Upper lobe of right lung (tissue), 1 donor: ENCODE measurements at places on chromosomes 1 and 21.

- no peak for DNase-seq
Measured at GRCh38 chr1:179440971-179441370, 75.2 kb downstream of the AXDND1 start.

- DNase-seq = no peak
Measured at GRCh38 chr1:9435153-9435636, 104.1 kb upstream of the SLC25A33 start.

GRCh38 chr1:9886092-9886742, 23.9 kb downstream of the CTNNBIP1 start:
- no peak for DNase-seq

GRCh38 chr1:59674595-59674994, 140.2 kb upstream of the HOOK1 start:
- DNase-seq = no peak

DNA sequence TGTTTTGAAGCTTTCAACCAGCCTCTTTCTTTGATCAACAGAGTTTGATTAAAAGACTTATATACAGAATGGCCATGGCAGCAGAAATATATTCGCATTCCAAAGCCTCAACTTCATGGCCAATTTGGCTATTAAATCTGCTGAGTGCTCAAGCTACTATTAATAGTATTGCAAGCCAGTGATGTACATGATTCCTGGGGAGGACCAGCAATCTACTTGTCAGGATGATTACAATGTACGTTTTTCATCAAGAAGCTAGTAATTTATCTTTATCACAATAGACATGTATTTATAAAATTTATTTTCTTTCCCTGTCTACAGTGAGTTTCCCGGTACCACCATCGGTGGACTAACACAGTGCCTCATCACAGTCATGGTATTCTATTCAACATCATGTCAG, 515.5 kb downstream of the AMY1C start:
- no peak for DNase-seq

GRCh38 chr1:154906621-154907081, 29.9 kb downstream of the PMVK start:
- peak; percentile 16 for DNase-seq

- DNase-seq = no peak
Measured at GRCh38 chr1:222772996-222773379, 36.0 kb downstream of the FAM177B start.

DNA sequence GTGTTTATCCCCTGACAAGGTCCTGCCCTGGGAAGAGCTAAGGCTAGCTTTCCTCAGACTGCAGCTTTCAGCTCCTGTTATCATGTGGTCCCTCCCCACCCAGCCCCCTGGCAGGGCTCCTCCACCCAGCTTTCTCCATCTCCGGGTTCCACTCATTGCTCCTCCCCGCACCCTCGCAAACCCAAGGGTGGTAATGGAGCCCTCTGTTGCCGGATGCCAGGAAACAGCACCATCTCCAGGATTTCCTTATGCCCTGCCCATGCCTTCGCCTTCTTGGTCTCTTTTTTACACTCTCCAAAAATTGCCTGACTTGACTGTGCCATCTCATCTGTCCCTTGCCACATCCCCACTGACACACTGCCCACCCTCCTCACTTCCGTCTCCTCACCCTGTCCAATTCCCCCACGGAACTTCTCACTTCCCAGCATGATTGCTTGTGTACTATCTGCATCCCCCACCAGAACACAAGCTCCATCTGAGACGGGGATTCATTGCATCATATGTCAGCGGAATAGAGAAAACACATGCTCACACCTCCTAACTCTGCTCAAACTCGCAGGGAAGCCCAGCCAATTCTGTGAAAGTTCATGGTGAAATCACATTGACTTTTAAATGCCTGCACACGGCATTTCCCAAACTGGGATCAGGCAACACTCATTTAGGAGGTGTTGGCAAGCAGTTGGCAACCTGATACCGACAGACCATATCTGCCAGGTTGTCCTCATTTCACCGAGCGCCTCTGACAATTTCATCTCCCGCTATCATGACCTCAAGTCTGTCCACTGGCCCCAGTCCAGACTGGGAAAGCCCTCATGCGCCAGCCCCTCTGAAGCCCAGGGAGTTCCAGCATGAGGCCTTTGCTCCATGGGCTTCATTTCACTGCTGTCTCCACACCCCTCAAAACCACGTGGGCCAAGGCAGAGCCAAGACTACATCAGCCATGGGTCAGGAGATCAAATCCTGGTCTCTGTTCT, 201.1 kb downstream of the MATN1 start:
- no peak for DNase-seq

GRCh38 chr1:40316595-40317393, at the start of gene COL9A2:
Gene COL9A2 (minus strand): TSS chr1:40317286. CDS start chr1:40317197, 89 bp downstream.
- no peak for DNase-seq

DNA sequence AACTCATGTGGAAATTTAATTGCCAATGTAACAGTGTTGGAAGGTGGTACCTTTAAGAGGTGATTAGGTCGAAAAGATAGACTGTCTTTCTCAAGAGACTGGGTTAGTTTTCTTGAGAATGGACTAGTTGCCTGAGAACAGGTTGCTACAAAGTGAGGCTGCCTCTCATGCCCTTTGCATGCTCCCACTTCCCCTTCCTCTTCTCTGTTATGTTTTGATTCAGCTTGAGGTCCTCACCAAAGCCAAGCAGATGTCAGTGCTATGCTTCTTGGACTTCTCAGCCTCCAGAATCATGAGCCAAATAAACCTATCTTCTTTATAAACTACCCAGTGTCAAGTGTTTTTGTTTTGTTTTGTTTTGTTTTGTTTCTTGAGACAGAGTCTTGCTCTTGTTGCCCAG, 187.0 kb upstream of the RUNX1 start:
- no peak for DNase-seq

DNA sequence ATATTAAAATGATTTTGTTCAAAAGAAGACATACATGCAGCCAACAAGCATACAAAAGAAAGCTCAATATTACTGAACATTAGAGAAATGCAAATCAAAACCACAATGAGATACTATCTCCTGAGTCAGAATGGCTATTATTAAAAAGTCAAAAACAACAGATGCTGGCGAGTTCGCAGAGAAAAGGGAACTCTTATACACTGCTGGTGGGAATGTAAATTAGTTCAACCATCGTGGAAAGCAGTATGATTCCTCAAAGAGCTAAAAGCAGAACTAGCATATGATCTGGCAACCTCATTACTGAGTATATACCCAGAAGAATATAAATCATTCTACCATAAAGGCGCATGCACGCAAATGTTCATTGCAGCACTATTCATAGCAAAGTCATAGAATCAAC, 126.0 kb upstream of the HMCN1 start:
- no peak for DNase-seq

DNA sequence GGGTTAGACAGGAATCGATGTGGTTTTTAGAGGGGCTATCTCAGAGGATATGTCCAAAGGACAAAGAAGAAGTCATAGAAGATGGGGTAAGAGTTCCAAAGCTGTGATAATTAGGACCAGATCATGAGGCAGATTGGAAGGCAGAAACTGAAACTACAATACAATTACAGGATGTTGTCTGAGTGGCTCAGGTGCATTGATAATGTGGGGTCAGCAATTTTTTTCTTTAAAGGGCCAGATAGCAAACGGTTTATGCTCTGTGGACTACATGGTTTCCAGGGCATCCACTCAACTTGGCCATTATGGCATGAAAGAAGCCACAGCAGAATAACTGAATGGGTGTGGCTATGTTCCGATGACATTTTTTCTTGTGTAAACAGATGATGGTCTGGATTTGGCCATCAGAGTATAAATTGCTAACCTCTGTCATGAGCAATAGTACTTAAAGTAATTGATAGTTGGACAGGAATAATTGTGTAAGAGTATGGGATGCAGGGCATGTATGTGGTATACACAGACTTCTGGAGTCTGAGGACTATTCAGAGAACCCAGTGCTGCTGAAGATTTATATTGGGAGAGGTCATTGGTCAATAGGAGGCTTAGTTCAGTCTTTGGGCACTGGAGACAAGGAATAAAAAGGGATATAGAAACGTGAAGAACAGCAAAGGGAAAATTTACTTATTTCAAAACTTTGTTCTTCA, 198.4 kb upstream of the ADGRL4 start:
- DNase-seq = no peak

DNA sequence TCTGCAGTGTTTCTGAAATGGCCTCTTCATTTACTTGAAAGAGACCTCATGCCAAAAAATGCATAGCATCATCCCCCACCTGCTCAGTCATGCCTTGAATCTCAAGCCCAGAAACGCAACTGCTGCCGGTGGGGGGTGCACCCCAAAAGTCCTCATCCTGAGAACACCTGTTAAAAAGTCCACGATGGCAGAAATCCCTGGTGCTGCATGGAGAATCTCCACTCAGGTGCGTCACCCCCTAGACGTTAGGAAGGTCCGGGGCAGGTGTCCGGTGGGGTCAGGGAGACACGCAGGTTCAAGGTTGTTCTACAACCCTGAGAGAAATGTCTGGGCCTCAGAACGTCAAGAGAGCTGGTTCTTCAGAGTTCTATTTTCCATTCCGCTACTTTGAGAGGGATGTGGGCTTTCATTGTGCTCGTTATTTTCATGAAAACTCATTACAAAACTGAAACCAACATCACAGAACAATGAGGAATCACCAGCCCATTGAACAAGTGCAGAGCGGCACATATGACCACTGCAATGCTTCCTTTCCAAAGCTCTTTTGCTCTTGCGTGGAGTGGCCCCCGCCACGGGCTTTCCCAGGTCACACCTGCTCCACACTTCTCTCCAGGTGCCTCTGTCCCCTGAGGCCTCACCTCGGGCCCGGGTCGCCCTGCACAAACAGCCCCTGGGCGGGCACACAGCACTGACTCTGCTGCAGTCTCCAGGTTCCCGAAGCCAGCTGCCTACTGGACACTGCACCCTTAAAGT, 201.9 kb downstream of the TOMM20 start:
- DNase-seq = no peak

DNA sequence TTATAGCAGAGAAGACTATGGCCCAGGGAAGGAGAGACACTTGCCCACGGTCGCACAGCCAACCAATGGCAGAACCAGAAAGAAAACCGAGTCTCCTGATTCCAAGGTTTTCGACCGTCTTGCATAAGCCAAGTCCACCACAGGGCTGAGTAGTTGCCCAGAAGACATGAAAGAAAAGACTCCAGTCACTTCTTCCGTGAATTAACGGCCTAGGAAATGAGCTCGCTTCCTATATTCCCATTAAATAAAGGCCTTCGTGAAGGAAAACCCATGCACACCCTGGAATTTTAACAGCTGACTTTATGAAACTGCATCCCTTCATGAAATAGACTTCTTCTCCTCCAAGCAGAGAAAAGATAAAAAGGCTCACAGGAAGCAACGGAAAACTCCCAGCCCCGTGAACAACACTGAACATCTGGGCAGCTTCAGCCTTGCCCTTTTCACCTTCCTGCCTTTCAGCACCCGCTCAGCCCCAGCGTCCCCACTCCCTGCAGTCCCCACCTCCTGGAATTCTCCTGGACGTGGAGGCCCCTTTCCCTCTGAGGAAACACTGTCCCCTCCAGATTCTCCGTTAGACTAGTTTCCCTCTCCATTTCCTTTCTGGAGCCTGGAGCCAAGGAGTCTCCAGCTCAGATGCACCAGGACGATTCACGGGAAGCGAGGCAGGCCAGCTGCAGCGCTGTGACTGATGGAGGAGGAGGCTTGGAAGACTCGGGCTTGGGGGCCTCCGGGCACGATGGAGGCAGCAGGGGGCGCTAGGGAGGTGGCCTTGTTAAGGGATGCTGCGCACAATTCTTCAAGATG, 2.7 kb upstream of the MYOC start:
- DNase-seq = no peak

DNA sequence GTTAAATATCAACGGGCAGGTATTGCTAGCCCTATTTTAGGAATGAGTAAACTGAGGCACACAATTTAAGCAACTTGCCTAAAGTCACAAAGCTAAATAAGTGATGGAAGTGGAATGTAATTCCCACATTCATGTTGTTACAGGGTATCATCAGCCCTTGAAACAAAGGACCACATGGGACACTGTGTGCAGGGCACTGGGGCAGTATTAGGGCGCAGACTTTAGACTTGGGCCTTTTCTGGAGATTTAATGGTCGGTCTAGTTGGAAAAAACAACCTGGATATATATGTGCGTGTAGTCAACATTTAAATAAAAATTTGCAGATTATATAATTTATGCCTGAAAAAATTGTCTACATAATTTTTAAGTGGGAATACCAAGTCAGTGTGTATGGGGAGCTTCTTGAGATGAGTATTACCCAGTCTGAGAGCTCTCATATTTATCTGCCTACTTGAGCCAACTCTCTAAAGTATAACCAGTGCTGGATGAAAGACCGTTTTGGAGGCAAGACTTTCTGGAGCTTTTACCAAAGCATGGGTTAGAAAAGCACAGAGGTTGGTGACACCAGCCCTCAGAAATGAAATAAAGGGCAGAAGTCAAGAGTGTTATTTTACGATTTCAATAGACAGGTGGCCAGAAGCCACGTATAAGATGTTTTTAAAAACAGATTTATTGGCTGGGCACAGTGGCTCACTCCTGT, 1.6 kb downstream of the KDM1A start:
- DNase-seq = no peak

- peak; percentile 71 for DNase-seq
Measured at GRCh38 chr1:41751804-41752513, 166.8 kb downstream of the HIVEP3 start.

DNA sequence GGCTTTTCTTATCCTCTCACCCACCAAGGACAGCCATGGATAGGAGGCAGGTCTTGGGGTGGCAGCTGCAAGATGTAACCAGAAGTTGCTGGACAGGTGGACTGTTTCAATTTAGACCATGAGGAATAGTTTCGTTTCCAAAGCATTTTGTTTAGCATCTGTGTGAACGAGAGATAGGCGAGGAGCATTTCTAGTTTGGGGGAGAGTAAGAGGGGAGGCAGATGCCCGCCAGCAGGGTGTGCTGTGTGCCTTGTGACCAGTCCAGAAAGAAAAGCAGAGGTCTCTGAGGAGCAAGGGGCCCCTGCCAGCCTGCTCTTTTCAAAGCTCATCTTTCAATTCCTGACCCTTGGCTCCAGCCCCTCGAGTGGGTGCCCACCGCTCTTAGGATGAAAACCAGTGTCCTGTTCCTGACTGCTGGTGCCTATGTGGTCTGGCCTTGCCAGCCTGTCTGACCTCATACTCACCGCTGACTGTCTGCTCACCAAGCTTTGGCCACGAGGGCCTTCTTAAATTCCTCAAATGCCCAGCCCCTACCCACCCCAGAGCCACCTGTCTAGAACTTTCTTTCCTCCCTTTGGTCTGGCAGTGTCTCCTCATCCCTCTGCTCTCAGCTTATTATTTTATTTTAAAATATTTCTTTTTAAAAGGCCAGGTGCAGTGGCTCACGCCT, 8.5 kb downstream of the SERINC2 start:
- no peak for DNase-seq

- no peak for DNase-seq
Measured at GRCh38 chr1:4630561-4630960, 23.8 kb upstream of the AJAP1 start.
